ENCODE measurements at places on chromosomes 3 and 15.

DNA sequence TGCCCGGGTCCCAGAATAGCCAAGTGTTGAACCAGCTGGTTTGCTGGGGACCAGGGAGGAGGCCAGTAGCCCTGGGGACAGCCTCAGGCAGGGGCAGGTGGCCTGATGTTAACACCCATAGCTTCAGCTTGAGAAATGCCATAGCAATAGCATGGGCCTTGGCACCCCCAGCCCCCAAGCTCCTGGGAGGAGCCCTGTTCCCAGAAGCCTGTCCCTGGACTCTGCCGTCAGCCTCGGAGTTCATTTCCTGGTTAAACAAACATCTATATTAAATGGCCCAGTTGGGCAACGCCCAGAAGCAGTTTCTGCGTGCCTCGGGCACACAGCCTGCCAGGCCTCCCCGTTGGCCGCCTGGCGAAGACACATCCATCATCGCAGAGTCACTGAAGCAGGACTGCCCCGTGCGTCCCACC is 58.2 kb downstream of the FGD5 start:
- DNase-seq: no peak

DNA sequence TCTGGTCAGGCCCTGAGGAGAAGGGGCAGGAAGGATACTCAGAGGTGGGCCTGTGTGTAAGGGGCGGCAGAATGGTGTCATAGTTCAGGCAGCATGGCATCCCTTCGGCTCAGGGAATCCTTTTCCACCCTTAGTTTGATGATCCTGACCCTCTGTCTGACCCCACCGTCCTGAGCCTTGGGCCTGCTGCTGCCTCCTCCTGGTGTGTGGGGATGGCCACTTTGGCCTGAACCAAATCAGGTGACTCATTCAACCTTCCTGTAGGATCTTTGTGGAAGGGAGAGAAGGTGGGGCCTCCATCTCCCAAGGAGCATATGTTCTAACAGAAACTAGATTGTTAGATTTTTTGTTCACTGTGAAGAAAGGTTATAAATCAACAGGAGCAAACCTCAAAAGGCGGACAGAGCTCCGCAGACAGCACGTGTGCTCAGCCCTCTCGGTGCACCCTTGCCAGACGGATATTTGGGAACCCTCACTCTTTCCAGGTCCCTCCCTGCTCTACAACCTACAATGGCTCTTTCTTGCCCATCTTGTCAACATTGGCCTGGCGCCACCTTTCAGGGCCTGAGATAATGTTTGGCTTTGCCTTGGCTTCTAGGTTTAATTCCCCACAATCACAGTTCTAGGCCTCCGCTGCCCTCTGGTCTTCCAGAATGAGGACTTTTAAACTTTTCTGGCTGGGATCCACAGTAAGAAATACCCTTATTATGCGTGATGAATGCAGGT is 21.7 kb downstream of the THSD4 start:
- no peak for DNase-seq

GRCh38 chr3:29011441-29011840 is 269.4 kb upstream of the RBMS3 start:
- no peak for DNase-seq

DNA sequence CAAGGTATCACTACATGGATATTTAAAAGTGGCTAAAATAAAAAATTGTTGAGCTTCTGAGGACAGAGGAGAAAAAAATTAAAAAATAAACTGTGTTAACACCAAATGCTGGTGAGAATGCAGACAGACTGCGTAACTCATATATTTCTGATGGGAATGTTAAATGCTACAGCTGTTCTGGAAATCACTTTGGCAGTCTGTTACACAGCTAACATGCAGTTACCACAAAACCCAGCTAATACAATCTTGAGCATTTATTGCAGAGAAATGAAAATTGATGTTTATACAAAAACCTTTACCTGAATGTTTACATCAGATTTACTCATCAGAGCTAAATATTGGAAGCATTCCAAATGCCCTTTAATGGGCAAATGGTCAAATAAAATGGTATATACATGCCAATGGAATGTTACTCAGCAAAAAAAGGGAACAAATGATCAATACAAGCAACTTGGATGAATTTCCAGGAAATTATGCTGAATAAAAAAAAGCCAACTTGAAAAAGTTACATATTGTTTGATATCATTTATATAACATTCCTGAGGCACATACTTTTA is 24.6 kb downstream of the MNS1 start:
- DNase-seq: no peak

DNA sequence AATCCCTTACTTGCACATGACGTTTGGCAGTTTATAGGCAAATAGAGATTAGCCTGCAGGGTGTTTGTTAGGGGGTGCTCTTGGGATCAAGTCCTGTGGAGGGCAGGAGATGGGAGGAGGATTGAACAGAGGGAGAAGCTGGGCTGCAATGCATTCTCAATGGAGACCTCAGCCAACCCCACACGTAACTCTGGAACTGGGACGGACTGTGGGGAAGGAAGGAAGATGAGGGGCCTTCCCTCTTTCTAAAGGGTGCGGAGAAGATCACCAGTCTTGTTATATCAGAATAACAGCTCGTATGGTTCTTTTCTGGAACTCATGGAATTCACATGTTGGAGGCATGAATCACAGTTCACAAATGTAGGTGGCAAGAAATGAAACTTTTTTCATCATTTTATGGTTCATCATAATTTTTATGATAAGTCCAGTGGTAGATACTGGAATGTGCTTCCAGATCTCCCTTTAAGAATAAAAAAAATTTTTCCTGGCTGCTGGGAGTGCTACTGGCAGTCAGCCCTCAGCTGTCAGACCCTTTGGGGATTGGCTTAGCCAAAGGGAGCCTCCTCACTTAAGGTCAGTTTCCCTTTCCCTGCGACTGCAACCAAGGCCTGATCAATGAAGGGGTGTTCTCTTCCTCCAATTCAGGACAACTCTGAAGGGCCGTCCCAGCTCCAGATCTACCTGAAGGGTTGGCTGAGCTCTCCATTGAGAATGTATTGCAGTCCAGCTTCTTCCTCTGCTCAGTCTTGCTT is 20.5 kb upstream of the LYZL4 start:
- DNase-seq: no peak

GRCh38 chr3:46943237-46944187 is 33.0 kb downstream of the CCDC12 start:
- DNase-seq: no peak

- DNase-seq: peak; percentile 57
Measured at GRCh38 chr3:71305231-71306206, 278.0 kb downstream of the FOXP1 start.

DNA sequence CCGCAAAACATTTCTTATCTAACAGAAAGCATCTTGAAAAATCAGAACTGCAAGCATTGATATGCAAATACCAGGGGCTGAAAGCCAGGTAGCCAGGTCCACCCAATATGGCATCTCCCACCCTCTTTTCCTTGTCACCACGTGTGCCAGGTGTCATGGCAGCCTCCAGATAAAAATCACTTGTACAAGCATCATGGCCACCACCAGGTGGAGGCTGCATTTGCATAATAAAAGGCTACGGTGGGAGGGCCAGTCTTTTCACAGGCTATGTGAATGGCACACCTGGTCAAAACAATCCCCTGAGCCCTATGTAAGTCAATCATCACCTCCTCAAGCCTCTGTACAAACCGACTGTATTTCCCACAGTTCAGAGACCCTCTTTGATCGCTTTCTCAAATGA is 1233.1 kb upstream of the ALCAM start:
- DNase-seq: no peak

DNA sequence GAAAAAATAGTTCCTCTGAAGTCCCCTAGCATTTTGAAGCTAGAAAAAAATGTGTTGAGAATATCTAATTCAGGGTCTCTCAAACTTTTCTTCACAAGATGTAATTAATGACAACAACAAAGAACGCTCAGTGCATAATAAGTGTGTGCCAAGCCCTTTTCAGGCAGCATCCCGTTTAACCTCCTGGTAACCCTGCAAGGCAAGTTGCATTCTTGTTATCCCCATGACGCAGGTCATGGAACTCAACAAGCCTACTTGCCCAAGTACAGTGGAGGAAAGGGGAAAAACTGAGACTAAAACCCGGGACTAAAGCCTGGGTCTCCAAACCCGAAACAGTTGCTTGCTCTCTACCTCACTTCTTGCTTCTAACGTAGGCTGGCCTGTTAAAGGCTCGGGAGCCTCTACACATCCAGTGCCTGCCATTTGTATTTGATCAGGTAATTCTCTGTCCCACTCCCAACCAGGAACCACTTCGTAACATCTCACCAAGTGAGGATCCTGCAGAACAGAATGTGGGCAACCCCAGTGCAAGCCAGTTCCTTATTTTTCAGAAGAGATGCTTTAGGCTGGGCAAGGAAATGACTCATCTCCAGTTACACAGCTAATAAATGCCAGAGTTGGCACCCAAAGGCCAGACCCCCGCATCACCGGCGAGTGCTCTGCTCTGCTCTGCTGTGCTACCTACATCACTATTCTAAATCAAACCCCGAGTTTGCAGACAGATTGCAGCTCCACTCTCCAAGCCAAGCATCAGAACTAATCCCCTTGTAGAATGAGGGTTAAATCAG is 28.3 kb downstream of the LMCD1 start:
- DNase-seq: no peak

DNA sequence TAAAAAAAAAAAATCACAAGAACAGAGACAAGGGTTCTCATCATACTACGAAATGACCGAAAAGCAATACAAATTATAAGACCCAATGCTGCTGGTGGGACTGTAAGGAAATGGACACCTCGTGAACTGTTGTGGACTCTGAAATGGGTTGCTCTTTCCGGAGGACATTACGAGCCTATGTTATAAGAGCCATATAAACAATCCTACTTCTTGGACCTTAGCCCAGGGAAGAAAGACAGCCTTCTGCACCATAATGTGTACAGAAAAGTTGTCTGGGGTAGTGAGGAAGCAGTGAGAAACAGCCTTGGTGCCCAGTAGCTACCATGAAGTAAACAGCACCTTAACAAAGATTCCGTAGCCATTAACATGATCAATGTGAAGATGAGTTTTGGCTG is 2.7 kb downstream of the SLC22A14 start:
- DNase-seq: no peak

DNA sequence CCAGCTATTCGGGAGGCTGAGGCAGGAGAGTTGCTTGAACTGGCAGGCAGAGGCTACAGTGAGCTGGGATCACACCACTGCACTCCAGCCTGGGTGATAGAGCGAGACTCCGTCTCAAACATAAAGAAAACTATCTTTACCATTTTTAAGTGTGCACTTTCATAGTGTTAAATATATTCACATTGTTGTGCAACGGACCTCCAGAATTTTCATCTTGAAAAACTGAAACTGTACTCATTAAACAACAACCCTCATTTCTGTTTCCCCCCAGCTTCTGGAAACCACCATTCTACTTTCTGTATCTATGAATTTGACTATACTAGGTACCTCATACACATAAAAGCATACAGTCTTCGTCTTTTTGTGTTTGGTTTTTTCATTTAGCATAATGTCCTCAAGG is 375.1 kb downstream of the SHQ1 start:
- DNase-seq: no peak

GRCh38 chr3:122484985-122485384 is 29.8 kb downstream of the KPNA1 start:
- no peak for DNase-seq

GRCh38 chr15:85401108-85401774 is 20.8 kb downstream of the AKAP13 start:
- DNase-seq: no peak

DNA sequence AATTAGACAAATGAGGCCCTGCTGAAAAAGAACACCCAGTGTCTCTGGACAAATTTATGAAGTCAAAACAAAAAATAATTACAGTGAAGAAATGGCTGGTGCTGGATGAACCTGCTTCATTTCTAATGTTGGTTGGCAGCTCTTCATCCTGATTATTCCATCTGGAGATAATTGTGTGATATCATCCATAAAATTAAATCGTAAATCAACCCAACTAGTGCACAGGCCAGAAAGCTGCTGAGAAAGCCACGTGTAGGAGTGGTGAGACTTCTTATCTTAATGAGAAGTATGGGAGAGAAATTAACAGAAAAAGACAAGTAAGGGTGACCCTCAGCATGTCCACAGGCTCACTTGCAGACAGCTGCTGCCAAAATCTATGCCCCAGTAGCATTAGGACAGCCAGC is 465.2 kb upstream of the TGFBR2 start:
- no peak for DNase-seq

GRCh38 chr15:47756872-47757271 is 39.6 kb downstream of the SEMA6D start:
- DNase-seq: no peak

- DNase-seq: peak; percentile 64
Measured at GRCh38 chr3:184549796-184550577, 11.6 kb upstream of the EPHB3 start.

DNA sequence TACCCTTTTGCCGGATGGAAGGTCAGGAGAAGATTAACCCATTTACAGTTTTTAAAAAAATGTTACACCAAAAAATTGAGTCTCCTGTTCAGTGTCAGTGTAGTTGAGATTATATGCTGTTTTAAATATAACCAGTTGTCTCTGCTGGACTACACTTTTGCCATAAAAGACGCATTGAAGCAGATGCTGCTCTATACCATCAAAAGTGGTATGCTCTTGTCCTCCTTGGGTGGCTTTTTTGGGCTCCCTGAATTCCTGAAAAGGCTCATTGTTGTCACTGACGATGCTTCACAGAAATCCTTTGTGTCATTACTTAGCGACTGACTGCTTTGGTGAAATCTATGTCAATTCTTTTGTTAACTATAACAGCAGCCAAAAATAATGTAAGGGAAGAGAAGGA is 133.9 kb upstream of the SKOR1 start:
- DNase-seq: peak; percentile 28

DNA sequence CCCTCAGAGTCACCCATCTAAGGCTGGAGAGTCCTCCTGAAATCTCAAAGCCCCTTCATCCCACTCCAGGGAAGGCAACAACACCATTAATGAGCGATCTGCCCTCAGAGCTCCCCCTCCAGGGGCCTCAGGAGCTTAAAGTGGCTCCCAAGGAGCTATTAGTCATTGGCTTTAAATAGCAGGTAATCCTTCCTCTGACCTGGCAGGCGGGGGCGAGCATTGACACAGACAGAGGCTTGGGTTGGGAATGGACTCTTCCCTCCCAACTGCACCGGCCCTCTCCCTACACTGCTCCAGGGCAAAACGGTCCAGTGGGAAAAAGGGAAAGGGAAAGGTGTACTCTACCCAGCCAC is 1.4 kb downstream of the MFGE8 start:
- DNase-seq: no peak

DNA sequence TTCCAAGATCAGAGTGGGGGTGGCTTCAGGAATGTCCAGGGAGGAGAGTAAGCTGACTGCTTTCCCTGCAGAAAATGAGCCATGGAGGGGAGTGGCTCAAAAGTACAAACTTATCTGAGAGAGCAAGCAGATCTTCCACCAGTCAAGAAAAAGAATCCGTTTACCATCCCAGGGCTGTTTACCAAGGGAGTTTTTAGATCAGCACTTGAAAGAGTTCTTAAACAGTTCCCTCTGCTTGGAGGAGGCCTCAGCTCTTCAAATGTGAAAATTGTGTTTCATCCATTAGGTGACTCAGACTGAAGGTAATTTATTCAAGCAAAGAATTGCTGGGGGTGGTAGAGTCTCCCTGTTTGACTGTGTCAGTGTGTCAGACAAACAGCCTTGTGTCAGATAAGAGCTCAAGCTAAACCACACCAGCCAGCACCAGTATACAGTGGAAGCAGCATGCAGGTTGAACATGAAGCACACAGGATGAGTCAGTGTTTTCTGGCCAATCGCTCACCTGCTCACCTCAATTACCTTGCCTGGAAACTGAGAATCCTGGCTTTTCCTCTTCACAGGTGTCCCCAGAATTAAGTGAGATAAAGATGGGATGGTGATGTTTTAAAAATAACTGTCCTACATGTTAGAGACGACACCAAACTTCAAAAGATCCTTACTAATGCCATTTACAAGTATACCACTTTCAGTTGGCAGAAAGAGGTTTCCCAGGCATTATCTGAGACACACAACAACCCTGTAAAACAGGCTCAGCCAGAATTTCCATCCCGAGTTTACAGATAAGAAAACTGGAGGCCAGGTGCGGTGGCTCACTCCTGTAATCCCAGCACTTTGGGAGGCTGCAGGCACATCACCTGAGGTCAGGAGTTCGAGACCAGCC is 21.7 kb downstream of the SH3BP5 start:
- DNase-seq: no peak

All from midbrain (tissue), 1 donor.